ENCODE measurements at places on chromosomes 1 and 21.

DNA sequence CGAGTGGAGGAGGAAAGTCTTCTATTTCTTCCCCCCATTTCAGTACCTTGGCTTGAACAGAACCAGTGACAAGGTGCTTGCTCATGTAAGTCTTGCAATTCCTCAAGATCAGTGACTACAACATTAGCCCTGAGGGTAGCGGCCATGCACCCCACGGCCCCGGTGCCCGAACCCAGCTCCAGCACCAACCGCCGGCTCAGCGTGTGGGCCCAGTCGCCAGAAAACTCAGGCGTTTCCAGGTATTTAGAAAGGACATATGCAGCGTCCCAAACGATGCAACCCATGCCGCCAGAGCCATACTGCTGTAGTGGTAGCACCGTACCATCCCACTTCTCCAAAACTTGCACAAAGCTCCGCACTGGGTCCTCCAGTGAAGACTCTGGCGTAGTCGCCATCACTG is 11.2 kb upstream of the MANEAL start:
- DNase-seq, result no peak

GRCh38 chr1:226912587-226913176 is 27.4 kb upstream of the COQ8A start:
- DNase-seq, result peak; percentile 65

- no peak for DNase-seq
These were observed 87.9 kb upstream of the SERTAD4 start for GRCh38 chr1:210144736-210145135.

- no peak for DNase-seq
These were observed at the start of gene HSPB7 for GRCh38 chr1:16017461-16018303. HSPB7 (minus strand) TSS chr1:16018043; CDS start chr1:16017963, 80 bp downstream.

DNA sequence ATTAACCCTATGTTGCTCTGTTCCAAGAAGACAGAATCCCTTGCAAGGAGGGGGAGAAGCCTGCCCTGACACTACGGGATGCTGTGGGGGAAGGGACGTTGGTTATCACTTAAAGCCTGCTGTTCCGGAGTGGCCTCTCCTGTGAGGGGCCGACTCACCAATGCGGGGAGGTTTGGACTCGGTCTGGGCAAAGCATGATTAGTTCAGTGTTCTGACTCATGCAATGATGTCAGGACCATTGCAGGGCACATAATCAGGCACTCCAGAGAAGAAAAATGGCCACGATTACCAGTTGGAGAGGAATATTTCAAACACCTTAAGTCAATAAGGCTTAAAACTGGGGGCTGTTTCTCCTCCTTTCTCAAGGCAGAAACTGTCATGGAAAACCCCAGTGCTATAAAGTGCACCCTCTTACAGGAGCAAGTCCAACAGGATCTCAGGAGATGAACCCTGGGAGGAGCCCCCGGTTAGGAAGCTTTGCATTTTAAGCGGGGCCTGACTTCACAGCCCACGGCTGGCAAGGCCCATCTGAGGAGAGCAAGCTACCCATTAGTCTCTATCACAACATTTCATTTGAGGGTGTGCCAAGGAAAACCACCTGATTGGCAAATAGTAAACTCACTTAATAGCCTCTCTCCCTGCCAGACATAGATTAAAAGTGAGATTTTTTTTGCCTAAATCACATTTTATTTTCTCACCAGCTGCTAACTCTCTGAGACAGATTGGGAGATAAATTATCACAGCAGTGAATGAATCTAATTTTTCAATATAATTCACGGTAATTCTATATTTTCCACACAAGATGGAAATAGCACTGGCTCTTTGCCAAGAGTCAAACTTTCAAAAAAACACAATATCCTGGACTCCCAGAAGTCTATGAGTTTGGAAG is 202.5 kb downstream of the C1orf94 start:
- DNase-seq, result no peak

- DNase-seq, result no peak
These were observed 21.3 kb downstream of the MX1 start for GRCh38 chr21:41447356-41447755.

- DNase-seq, result no peak
These were observed 44.3 kb downstream of the RBM11 start for GRCh38 chr21:14260174-14260764.

- DNase-seq, result no peak
These were observed 56.1 kb downstream of the TOR1AIP2 start for GRCh38 chr1:179821524-179821923.

DNA sequence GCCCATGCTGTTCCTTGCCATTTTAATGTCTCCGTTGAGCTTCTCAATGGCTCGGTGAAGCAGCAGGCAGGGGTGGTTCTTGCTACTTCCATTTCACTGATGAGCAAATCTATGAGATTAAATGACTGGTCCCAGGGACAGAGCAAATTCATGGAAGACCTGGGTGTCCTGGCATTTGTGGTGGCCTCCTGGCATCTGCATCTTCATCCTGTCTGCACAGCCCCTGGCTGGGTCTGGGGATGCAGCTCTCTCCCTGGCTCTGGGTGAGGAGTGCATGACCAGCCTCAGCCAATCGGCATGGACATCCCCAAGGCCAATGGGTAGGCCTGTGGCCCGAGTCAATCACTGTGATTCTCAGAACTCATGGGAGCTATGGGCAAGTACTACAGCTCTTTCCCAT is 261.7 kb downstream of the KCNJ6 start:
- DNase-seq, result no peak

DNA sequence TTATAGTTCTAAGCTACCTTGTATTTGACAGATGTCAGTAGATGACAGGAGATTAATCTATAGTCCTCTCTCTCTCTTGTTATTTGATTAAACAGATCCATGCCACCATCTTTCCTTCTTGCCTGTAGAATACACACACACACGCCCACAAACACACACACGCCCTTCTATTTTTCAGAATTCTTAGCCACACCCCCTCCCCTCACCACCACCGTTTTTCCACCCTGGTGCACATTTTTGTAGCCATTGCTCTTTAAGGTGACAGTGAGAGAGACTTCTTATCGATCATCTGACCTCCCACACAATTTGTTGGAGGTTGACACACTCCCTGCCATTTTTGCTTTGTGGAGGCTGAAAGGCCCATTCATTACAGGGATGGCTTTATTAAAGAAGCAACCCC is 123.2 kb downstream of the NTNG1 start:
- DNase-seq, result no peak

- no peak for DNase-seq
These were observed 15.6 kb upstream of the HJV start for GRCh38 chr1:146036965-146037646.

GRCh38 chr1:2311184-2312032 is 79.9 kb downstream of the MORN1 start:
- DNase-seq, result peak; percentile 47

DNA sequence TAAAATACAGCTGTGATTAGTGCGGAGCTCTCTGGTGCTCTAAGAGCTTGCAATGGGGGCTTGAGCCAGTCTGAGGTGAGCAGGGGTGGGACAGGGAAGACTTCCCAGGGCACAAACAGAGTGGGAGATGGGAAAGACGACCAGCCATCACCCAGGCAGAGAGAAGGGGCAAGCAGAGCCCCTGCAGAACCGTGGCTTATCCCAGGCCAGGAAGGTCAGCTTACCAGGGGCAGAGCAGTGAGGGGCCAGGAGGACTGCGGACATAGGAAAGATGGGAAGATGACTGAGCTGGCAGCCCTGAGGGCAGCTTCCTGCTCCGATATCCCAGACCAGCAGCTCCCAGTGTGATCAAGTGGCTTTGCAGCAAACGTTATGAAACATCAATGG is 55.4 kb upstream of the IFFO2 start:
- DNase-seq, result no peak

GRCh38 chr21:21605521-21605920 is 607.3 kb downstream of the NCAM2 start:
- no peak for DNase-seq

GRCh38 chr1:59397139-59397858 is 100.4 kb downstream of the FGGY start:
- no peak for DNase-seq

GRCh38 chr1:179588425-179589024 is 3.1 kb upstream of the TDRD5 start:
- DNase-seq, result no peak

DNA sequence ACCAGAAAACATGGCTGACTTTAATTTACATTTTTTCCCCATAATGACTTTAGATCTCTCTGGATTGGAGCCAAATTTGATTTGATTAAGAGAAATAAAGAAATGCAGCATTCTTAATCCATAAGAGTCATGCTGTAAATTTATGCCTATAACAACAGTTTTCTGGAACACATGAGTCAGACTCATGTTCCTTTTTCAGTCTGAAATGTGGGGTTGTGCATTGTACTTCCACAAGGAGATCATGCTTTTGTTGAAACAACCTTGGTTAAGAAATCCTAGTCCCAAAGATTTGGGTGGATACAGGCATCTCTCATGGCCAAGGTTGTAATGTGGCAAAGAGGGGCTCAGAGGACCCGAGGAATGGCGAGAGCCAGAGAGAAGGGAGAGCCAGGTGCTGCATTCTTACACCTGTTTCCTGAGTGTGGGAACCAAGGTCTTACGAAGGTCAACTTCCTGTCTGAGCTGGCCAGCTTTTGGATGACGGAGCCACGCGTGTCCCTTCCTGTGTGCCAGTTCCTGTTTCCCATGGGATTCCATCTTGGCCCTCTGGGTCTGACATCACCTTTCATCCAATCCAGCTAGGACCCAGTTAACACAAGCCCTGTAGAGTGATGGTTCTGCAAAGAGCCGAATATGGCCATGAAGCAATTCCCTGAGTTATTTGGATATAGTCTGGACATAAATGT is 23.1 kb downstream of the CLDN14 start:
- no peak for DNase-seq

GRCh38 chr1:43101061-43101460 is 71.0 kb downstream of the EBNA1BP2 start:
- no peak for DNase-seq

GRCh38 chr1:20792196-20792595 is 5.1 kb upstream of the HP1BP3 start:
- DNase-seq, result no peak

- no peak for DNase-seq
These were observed 19.3 kb downstream of the WNT2B start for GRCh38 chr1:112528076-112528475.

All from iPS DF 19.7 (cell line).